Activated CD4-positive, alpha-beta T cell treated with anti-CD3 and anti-CD28 coated beads for 1 hour (primary cell): ENCODE measurements at places on chromosomes 13 and 19.

GRCh38 chr13:45542391-45542790 lies 73.1 kb downstream of the ERICH6B start:
- no peak for DNase-seq

GRCh38 chr13:102128216-102128810 lies 273.5 kb downstream of the FGF14 start:
- no peak for DNase-seq

DNA sequence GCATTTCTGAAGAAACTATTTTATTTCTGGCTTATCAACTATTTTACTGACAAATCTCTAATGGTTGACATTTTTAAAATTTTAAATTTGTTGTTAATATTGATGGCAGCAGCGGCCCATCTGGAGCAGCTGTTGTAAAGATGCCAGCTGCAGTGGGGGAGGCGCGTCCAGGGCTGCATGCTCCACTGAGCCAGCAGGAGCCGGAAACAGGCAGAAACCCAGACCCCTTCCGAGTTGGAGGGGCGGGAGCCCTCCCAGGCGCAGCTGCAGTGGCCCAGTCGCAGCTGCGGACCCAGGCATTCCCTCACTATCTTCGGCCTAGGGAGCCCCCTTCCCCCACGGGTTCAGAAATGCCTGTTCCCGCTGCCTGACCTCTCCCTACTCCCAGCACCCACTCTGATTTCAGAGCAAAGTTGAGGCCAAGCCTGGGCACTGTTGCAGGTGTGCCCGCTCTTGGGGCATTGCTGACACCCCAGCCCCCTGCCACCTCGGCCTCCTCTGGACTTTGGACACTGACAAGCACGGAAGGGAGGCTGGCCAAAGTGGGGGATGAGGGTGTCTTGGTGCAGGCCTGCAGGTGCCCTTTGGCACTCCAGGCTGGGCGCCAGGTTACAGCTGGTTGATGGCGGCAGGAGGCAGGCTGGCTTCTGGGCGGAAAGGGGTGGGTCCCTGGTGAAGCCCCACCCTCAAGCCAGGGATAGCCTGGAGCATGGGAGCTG lies 69.2 kb downstream of the PIBF1 start:
- no peak for DNase-seq

- no peak for DNase-seq
These were observed 415.4 kb downstream of the SLITRK5 start for GRCh38 chr13:88086577-88086976.

DNA sequence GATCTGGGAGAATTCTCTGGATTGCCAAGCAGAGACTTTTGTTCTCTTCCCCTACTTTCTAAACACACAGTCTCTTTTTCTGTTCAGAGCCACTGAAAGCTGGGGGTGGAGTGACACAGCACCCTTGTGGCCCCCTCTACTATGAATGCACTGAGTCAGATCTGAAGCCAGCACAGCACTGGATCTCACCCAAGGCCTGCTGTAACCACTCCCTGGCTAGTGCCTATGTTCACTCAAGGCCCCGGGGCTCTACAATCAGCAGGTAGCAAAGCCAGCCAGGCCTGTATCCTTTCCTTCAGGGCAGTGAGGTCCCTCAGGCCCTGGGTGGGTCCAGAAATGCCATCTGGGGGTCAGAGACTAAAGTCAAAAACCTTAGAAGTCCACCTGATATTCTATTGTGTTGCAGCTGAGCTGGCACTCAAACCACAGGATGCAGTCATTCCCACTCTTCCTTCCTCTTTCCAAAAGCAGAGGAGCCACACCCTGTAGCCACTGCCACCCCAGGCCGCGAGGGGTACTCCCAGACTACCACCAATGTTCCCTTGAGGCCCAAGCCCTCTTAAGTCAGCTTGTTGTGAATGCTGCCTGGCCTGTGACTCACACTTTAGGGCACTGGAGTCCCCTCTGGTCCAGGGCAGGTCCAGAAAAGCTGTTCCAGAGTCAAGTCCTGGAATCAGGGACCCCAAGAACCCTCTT lies 110.1 kb upstream of the RXFP2 start:
- DNase-seq = no peak

- DNase-seq = no peak
These were observed 2.4 kb downstream of the METTL21C start for GRCh38 chr13:102692491-102692826.

DNA sequence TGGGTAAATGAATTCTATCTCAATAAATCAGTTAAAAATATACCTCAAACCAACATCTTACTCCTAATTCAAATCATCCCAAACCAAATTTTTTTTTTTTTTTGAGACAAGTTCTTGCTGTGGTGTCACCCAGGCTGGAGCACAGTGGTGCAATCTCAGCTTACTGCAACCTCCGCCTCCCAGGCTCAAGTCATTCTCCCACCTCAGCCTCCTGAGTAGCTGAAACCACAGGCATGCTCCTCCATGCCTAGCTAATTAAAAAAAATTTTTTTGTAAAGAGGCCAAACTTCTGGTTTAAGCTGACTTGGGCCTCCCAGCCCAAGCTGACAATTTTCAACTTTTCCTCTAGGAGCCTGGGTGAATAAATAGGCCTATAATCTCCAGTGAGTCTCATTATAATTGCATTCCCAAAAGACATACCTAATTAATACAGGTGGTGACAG lies 22.1 kb upstream of the OLFM2 start:
- no peak for DNase-seq

GRCh38 chr13:48488995-48489394 lies 43.9 kb downstream of the RCBTB2 start:
- no peak for DNase-seq

DNA sequence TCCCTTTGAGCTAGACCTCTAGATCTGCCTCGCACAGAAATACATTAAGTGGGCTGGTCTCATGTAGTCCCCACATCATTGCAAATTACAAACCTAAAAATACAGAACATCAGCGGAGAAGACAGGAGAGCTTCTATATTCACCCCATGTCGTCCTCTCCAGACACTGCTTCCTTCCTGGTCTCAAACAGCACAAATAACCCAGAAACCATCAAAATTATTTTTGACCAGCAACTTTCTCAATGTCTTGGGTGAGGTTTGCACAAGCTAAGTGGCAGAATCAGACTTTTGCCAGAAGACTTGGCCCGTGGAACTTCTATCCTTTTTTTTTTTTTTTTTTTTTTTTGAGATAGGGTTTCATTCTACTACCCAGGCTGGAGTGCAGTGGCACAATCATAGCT lies 28.2 kb downstream of the CLEC17A start:
- DNase-seq = no peak

- no peak for DNase-seq
These were observed 88.4 kb upstream of the ZNF492 start for GRCh38 chr19:22545751-22546150.

DNA sequence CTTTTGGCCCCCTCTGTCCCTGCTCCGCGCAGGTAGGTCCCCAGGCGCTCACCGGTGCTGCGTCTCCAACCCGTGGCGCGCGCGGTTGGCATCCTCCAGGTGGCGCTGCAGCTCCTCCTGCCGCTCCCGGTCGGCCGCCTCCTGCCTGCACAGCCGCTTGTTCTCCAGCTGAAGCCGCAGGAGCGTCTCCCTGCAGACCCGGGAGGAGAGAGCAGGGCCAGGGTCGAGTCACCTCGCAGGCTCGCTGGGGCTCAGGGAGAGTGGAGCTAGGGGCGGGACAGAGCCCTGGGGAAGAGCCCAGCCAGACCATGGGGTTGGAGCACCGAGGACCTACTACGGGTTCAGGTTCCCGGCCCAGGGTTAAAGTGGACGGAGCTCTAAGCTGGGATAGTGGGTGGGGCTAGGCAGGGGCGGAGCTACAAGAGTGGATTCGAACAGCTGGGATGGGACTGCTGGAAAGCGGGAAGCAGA lies 9.3 kb downstream of the HOOK2 start:
- peak; percentile 52 for DNase-seq

- no peak for DNase-seq
These were observed 1471.4 kb upstream of the PCDH20 start for GRCh38 chr13:62887046-62887445.

DNA sequence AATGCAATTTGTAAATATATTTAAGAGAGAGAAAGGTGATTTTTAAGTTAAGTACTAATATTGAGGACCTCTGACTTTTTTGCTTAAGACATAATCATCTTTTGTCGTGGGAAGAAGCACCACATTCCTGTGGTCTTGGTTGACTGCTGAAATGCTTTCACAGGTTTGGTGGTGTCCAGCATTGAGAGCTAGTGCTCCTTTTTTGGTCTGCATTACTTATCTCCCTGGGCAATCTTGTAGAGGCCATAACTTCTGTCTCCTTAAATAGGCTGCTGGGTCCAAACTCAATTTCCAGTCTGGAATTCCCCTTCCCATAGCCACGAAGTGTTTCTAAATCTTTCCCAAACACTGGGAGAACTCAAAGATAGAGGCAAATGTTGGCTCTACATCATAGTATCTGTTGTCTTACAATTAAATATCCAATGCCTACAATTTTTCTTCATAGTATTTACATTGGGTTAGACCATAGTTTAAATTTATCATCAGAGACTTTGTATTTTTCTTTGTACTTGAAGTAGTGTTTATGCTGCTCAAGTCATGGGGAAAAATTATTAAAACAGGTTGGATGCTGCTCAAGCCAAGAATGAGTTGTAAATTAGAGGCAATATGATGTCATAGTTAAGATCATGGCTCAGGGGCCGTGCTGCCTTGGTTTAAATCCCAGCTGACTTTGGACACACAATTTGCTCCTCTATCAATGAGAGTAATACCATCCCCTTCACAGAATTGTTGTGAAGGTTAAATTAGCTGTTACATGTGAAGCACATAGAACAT lies 105.6 kb downstream of the POSTN start:
- no peak for DNase-seq
